ENCODE measurements at places on chromosomes 13 and 19.

DNA sequence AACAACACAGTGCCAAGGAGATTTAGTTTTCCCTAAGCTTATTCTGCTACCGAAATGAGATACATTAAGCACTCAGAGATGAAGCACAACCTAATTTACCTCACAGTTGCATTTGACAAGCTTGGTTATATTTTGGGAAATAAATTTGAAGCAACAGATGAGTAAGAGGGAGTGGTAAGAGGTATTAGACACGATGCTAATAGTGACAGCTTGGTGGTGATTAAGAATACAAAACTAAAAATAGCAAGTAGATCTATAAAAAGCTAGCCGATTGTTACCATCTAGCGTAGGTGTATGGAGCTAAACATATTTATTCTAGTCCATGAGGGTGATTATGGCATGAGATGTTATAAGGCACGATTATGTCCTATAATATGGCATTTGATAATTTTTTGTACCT lies 208.5 kb downstream of the PCCA start:
- no peak for DNase-seq

DNA sequence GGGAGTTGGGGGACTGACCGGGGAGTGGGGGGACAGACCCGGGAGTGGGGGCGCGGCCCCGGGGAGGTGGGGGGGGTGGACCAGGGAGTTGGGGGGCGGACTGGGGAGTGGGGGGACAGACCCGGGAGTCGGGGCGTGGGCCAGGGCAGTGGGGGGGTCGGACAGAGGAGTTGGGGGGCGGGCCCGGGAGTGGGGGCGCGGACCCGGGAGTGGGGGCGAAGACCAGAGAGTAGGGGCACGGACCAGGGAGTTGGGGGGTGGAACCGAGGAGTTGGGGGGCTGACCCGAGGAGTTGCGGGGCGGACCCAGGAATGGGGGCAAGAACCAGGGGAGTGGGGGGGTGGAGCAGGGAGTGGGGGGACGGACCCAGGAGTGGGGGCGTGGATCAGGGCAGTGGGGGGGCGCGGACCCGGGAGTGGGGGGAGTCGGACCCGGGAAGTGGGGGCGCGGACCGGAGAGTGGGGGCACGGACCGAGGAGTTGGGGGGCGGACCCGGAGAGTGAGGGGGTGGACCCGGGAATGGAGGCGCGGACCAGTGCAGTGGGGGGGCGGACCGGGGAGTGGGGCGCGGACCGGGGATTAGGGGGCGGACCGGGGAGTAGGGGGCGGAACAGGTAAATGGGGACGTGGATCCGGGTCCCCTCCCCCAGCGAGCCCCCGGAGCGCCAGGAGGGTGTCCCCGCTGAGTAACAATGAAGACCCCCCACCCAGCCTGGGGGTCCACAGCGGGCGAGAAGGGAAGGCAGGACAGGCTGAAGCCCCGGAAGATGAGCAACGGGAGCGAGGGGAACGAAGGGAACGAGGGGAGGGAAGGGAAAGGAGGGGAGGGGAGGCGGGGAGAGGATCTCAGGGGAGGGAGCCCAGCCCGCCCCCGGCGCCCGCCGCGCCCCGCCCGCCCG lies 589 bp downstream of the R3HDM4 start:
- DNase-seq = no peak

GRCh38 chr19:6528544-6529121 lies 2.2 kb upstream of the TNFSF9 start:
- DNase-seq = no peak

GRCh38 chr13:44591316-44591715 lies 15.2 kb upstream of the TSC22D1 start:
- DNase-seq = no peak

DNA sequence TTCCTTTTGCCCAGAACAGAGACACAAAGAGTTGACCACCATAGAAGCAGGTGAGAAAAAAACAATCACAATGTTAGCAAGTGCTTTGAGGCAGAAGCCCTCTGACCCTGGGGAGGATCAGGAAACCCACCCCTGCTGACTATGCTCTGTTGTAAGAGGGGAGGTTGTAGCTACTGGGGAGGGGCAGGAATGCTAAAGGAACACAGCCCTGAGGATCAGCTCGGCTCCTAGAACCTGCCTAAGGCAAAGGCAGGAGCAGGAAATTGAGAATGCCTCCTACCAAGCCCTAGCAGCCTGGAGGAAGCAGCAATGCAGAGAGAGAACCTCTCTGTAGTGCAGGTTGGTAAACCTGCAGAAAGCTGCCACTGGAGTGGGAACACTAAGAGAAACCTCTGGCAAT lies 624.0 kb upstream of the KLF12 start:
- no peak for DNase-seq

- no peak for DNase-seq
These were observed 211.2 kb upstream of the SOX1 start for GRCh38 chr13:111855786-111856185.

- no peak for DNase-seq
These were observed 124.5 kb downstream of the KDM4B start for GRCh38 chr19:5093297-5093928.

Measured in T-helper 1 cell (primary cell).